ENCODE measurements at places on chromosomes 12 and 14.

DNA sequence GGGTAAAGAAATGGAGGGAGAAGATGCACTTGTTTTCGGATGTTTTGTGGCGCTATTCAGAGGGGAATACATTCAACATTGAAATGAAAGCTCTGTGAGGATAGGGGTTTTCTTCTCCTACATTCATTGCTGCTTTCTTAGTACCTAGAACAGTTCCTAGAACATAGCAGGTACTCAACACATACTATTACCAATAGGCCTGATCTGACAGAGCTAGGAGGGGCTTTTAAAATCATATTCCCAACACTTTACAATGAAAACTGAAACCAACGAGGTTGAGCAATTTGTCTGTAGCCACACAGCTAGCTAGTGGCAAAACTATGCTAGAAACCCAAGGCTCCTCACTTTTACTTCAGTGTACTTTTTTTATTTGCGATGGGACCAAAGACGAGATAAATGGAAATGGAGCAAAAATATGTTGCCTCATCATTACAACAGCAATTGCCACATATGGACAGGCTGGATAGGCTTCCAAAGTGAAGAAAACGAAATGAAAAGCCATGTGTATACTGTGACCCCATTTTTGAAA lies 23.1 kb upstream of the IL22 start:
- no peak for DNase-seq

DNA sequence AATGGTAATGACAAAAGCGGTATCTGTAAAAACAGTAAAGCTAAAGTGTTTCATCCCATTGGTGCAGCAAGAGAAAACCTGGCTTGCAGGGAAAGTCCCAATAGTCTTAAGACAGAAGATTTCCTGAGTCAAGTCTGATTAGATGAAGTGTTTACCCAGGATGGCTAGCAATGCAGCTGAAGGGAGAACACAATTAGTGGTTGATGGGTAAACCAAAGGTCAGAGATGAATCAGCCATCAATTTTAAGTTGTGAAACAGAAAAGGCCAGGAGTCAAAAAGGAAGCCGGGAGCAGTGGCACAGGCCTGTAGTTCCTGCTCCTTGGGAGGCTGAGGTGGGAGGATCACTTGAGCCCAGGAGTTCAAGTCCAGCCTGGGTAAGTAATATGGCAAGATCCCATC lies 52.6 kb downstream of the SEC23A start:
- DNase-seq: no peak

GRCh38 chr14:84403585-84403984 lies 1126.4 kb upstream of the FLRT2 start:
- DNase-seq: peak; percentile 53

DNA sequence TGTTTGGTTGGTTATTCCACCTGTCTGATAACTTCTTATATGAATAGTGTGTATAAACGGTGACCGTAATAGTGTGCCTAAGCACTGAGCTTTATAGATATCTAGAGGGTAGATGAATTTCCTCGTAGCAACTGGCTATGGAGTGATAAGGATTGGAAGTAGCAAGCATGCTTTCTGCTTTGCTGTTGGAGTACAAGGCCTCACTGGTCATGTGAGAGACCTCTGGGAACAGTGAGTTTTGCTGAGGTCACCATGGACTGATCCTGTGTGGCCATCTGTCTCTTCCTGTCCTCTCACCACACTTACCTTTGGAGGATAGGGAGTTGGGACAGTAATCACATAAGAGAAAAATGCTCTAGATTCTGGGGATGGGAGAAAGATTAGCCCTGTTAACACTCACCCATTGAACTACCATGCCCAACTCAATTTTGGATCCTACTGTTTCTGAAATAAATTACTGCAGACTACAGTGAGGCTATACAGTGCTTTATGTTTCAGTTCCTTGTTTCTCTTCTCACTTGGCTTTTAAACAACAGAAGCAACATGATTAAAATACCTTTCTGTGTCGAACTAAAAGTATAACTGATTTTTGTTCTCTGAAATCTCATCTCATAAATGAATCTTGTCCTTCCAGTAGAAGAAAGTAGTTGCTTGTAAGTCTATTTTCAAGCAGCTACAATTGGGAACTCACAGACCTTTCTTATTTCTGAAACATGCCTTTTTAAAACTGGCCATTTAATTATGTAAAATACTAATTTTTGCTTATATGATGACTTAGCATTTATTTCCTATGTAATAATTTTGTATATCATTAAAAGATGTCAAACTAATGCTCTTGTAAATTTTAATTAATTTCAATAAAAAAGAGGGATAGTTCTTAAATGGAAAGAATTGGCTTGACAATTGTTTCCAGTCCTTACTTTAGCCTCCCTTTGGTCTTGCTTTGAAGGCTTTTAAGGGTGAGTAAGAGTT lies 8.3 kb downstream of the TMX1 start:
- no peak for DNase-seq

- peak; percentile 37 for DNase-seq
Measured at GRCh38 chr12:57129321-57129842, 1.1 kb downstream of the LRP1 start.

- no peak for DNase-seq
Measured at GRCh38 chr12:115953450-115953849, 324.0 kb downstream of the MED13L start.

DNA sequence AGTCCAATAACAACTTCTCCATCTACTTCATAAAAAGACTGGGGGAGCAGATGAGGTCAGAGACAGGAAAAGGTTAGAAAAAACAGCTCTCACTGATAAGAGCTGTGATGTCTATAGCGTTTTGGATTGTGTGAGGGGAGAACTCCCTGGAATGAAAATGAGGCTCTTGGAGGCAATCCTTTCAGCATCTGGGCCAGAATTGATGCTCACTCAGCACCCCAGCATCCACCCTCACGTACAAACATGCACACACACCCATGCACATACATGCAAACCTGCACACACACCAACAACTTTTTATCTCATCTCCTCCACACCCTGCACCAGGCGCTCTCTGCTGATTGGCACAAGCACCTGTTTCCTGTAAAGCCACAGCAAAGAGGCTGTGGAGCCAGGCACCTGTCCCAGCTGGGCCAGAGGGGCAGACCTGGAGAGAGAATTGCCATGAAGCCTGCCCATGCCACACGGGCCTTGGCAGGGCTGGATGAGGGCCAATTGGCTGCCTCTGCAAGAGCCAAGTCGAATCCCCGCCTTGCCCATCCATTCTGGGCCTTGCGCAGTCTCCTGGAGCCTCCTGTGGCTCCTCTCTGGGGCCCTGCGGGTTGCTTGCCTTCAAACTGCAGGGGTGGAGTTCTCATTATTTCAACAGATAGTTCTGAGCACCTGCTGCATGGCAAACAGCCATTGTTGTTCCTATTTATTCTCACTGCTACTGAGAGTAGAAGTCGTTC lies 53.1 kb downstream of the SYNE3 start:
- DNase-seq: no peak

- no peak for DNase-seq
Measured at GRCh38 chr14:50021261-50022031, 94.9 kb downstream of the VCPKMT start.

All from iPS-NIHi11 (cell line).